ENCODE measurements at places on chromosomes 1 and 21. TPM values are rescaled to one million over a fixed set of nuclear protein-coding genes. Genes with fewer than 3 reads are reported as not detected.

CD53 gene
- 5.1 TPM for total RNA-seq

MATN1 gene
- total RNA-seq, result not detected

LRRC42 gene
- 20.0 TPM for total RNA-seq

RAB7B gene
- total RNA-seq, result 18.9 TPM

DEGS1 gene
- 31.3 TPM for total RNA-seq
